Stimulated activated CD4-positive, alpha-beta T cell treated with anti-CD3 and anti-CD28 coated beads, TNF-alpha, amount 100 ng/mL, for 1 hour (primary cell): ENCODE measurements at places on chromosomes 1 and 21.

DNA sequence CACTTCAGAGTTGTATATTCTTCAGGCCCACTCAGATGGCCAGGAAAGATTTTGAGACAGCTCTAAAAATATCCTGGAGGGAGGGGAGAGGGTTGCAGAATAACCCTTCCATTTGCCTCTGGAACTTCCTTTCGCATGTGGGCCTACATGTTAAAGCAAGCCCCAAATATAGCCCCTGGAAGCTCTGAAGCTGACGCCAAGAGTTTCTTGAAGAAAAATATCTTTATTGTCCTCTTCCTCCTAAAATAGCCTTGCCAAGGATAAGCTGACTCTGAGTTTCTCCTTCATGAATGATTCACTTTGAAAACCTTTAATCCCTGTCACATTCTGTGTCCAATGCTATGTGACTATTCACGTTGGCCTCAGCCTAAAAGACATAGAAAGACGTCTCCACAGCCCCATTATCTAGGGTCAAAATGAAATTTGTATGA lies 6.4 kb downstream of the C1orf116 start:
- no peak for DNase-seq

DNA sequence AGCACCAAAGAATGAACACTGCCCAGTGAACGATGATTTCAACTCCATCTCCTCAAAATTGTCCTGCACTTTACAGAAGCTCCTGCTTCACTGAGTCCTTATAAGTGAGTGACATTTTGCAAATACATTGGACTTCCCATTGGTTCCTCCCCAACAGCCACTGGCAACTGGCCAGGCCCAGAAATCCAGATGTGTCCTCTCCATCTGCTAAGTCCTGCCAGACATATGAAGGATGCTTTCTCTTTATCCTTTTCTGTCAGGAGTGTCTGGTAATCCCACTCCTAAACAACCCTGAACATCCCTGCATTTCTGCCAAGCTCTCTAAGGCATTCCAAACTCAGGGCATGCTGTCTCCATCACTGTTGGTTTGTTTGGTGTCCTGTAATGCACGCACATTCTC lies 271.8 kb downstream of the RRAGC start:
- no peak for DNase-seq

GRCh38 chr1:229434641-229435051 lies 752 bp upstream of the ACTA1 start:
- DNase-seq: no peak

GRCh38 chr1:84582802-84583587 lies 8.8 kb upstream of the CTBS start:
- no peak for DNase-seq

- DNase-seq: peak; percentile 22
These were observed 2.8 kb upstream of the ECE1 start for GRCh38 chr1:21292984-21293536.
